ENCODE measurements at places on chromosomes 11 and 22.

- no peak for DNase-seq
Observed at GRCh38 chr11:72411623-72412419, 22.5 kb downstream of the CLPB start.

- no peak for DNase-seq
Observed at GRCh38 chr22:27877501-27877900, 41.6 kb downstream of the PITPNB start.

DNA sequence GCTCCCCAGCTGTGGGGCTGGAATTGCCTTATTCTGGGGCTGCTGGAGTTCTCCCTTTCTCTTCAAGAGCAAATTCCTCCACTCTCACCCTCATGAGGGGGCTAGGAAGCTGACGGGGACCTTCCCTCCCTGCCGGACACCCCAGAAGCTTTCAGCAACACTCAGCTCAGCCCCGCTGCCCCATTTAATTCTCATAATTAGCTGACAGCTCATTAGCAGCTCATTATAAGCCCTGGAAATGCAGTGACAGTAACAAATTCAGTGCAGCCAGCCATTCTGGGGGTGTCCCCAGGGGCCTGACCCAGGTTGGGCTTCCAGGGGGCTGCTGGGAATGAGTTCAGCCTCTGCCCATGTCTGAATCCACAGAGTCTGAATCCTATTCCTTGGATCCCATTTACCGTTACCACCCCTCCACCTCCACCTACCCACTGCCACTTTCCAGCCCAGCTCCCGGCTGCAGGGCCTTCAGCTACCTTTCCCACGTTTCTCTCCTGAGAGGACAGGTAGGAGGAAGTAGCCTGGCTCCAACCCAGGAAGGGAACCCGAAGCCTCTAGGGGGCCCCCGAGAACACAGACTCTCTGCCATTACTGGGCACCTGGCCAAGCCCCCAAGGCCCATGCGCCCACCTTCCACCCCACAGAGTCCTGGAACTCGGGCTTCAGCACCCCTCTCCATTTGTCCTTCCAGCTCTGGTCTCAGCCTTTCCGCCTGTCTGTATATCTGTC lies 101.7 kb upstream of the LMO1 start:
- no peak for DNase-seq

DNA sequence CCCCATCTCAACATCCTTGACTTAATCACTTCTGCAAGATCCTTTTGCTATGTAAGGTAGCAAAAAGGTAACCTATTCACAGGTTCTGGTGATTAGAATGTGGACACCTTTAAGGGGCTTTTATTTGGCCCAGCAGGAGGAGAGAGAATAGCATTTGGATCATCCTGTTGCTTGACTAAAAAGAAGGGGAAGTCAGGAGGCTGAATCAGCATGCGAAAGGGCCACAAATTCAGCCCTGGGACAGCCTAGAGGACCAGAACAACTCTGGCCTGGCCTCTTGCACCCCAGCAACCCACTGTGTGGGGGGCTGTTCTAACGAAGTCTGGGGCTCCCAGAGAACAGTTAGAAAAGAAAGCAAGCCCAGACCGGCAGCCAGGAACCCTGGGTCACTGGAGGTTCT lies 3.2 kb upstream of the HMOX1 start:
- DNase-seq = no peak

- DNase-seq = no peak
Observed at GRCh38 chr11:12922418-12922817, 86.7 kb upstream of the RASSF10 start.

- no peak for DNase-seq
Observed at GRCh38 chr11:29334776-29335130, 682.1 kb downstream of the KCNA4 start.

DNA sequence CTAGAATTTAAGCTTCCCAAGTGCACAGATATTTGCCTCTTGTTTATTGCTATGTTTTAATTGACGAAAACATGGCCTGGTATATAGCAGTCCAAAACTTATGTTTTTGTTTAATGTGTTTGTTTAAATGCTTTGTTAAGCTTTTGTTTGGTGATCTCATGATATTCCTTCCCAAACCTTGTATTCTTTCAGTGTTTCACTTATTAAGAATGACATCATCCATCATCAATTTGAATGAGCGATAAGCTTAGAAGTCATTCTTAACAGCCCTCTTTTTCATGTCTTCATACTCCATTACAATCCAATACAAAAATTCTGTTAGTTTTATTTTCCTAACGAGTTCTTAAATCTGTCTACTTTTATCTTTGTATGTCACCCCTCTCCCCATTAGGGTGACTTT lies 206.0 kb downstream of the DYNC2H1 start:
- no peak for DNase-seq

GRCh38 chr22:17318817-17319216 lies 50.4 kb upstream of the CECR2 start:
- no peak for DNase-seq

GRCh38 chr22:39574779-39575551 lies 4.4 kb downstream of the CACNA1I start:
- no peak for DNase-seq

- no peak for DNase-seq
Observed at GRCh38 chr11:85661972-85662664, 2.8 kb downstream of the CREBZF start.

GRCh38 chr22:20055654-20056053 lies 24.4 kb upstream of the DGCR8 start:
- no peak for DNase-seq

- no peak for DNase-seq
Observed at GRCh38 chr11:122599434-122599833, 56.1 kb upstream of the UBASH3B start.

DNA sequence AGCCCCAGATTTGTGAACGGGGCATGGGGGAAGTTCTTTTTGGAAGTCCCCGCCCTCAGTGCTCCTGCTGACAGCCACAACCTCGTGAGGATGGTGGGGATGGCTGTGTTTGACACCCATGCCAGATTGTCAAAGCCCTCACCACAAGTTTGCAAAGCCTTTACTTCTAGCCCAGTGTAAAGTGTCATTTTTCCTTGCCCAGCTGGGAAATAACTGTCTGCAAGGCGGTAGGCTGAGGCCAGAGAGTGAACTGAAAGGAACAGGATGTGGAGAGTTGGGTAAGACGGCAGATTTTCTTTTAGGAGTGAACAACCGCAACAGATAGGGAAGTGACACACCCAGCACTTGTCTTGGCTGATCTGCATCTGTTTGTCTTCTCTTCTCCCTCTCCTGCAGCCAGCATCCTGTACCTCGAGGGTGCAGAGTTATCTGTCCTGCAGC lies 13.6 kb downstream of the IL17RA start:
- no peak for DNase-seq

DNA sequence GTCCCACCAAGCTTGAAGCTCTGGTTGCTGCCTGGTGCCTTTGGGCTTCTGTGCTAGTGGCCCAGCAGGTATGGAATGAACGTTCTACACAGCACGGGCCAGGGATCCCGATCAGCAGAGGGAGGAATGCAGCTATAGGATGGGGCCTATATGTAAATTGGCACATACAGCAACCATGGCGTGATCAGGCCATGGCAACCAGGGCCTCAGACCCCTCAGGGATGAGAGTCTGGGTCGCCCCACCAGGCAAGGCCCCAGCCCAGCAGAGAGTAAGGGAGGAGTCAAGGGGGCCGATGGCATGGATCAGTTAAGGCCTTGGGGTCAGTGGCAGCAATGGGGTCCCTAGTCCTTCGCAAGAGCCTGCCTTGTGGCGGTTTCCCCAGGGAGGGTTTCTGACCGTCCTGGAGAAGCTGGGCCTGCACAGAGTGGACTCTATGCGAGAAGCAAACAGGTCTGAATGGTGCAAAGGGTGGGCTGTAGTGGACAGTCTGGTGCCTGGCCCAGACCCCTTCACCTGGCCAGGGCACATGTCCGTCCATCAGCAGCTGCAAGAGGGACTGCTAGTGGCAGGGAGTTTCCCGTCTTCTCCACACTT lies 98.6 kb downstream of the RPS6KA4 start:
- no peak for DNase-seq

DNA sequence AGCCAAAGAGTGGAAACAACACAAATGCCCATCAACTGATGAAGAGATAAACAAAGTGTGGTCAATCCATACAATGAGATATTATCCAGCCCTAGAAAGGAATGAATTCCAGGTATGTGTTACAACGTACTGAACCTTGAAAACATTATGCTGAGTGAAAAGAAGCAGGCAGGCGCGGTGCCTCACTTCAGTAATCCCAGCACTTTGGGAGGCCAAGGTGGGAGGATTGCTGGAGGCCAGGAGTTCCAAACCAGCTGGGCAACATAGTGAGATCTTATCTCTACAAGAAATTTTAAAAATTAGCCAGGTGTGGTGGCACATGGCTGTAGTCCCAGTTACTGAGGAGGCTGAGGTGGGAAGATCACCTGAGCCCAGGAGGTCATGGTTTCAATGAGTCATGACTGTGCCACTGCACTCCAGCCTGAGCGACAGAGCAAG lies 24.6 kb upstream of the TESMIN start:
- DNase-seq = no peak

GRCh38 chr22:19975707-19976035 lies 34.1 kb upstream of the TXNRD2 start:
- no peak for DNase-seq

DNA sequence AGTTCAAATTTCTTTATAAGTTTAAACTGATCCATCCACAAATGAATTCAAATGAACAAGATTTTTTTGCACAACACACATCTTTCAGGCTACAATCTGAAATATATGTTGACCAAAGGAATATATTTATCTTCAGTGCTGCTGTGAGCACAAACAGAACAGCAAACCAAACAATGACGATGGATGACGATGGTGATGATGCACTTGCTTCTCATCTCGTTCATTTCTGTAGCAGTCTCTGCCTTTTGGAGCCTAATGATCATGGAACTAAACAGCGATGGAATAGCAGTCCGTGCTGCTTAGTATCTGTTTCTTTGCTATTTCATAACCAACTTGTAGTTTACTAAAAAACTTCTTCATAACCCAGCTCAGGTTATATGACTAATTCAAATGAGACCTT lies 220.7 kb upstream of the BLID start:
- DNase-seq = no peak

GRCh38 chr22:49406879-49407587 lies 420.6 kb downstream of the BRD1 start:
- no peak for DNase-seq

DNA sequence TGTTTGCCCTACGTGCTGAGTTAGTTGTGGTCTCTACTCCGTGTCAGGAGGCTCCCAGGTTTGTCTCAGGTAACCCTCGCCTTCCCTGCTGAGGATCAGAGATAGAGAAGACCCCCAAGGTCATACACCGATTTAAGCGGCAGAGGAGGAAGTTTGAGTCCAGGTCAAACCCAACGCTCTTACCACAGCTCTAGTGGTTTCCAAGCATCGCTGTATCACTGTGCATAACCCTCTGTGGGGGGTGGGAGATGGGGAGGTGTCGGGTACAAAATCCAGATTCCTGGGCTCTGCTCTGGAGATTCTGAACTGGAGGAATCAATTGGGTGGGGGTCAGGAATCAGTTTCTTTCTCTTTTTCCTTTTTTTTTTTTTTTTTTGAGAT lies 627 bp downstream of the DNAJC4 start:
- DNase-seq = no peak

GRCh38 chr11:43943931-43944751 lies 1.7 kb downstream of the C11orf96 start:
- no peak for DNase-seq
